Fibroblast of the aortic adventitia (primary cell): ENCODE measurements at places on chromosomes 6 and 20. TPM values are rescaled to one million over a fixed set of nuclear protein-coding genes. Genes with fewer than 3 reads are reported as not detected.

DNA sequence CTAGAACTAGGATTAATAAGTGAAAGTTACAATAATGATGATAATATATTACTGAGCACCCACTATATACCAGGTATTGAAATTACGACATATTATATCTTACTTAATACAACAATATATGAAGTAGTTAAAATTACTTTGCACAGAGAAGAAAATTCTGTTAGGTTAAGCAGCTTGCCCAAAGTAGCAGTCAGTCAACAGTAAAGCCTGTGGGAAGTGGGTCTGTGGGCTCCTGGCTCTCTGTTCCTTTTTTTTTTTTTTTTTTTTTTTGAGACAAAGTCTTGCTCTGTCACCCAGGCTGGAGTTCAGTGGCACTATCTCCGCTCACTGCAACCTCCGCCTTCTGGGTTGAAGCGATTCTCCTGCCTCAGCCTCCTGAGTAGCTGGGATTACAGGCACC, 4.8 kb upstream of the GTF2H4 start:
- DNase-seq, result no peak

DNA sequence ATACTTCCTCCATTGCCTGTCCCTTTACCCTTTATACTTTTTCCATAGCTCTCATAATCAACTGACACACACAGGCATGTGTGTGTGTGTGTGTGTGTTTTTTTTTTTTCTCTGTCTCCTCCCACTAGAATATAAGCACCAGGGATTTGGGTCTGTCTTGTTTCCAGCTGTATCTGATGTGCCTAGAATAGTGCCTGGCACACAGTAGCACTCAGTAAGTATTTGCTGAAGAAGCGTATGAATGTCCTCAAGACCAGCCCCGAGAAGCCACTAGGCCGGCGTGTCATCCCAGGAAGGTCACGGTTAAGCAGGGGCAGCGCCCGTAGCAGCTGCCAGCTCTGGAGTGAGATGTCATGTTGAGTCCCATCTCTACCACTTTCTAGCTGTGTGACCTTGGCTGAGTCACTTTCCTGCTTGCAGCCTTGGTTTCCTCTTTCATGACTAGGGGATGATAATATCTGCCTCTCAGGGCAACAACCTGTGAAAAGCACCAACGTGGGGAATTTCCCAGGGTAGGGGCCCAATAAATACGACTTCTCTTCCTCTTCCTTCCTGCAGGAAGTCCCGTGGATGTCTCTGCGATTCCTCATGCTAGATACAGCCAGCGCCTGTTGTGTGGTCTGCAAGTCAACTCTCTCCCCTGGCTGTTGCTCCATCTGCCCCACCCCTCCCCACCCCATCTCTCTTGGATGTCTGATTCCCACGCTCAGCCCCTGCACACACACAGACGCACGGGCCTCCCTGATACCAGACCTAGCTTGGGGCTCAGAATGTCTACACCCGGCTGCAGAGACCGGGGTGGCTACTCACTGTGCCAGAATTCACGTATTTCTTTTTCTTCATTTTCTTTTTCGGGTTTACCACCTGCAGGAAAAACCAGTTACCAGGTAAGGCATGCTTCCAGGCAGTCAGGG, 58.1 kb downstream of the RAB44 start:
- peak; percentile 9 for DNase-seq

DNA sequence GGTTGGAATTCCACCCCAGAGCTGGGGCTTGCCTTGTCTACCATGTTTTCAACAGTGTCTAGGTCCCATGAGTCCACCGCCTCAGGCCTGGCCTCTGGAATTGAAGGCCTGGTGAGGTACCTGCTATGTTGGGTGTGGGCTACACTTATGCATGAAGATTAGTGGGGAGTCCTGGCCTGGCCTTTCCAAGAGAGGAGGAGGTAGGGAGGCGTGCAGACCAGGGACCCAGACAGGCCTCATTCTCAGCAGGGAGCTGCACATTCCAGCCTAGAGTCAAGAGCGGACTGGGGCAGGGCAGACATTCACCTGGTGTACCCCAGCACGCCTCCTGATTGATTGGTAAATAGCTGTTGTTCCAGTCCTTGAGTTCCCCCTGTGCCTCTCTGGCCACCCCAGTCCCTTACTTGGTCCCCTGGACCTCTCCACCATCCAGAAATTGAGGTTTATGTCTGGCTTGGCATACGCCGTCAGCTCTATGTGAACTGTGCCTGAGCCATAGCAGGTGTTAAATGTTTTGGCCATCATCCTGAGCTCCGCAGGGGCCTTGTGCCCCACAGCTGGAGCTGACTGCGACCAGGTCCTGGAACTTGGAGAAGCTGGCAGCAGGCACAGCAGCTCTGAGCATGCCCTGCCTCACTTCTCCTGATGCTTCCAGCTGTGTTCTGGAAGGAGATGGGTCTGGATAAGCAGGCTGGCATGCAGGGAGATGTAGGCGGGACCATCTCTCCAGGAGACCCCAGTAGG, 8.2 kb upstream of the VEGFA start:
- DNase-seq, result no peak

DNA sequence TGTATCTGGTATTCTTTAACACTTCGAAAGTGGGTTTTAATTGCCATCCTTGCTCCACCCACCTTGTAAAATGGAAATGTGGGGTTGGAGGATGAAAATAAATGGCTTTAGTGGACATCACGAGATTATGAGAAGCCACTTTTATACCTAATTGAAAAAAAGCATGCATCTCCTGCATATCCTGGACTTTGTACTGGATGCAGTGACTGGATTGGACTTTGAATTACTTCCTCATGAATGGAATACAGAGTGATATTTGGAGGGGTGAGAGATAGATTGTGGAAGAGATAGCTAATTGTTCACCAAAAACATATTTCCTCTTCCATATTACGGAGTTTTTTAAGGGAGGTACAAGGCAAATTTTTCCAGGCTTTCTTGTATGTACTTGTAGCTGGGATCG, 813.0 kb downstream of the TENT5A start:
- no peak for DNase-seq

CD93 gene
- total RNA-seq, result 0.27 and 2.0 TPM in 2 replicates
